Neural progenitor cell (in vitro differentiated cells): ENCODE measurements at places on chromosomes 12 and 14. TPM values are rescaled to one million over a fixed set of nuclear protein-coding genes. Genes with fewer than 3 reads are reported as not detected.

Gene CCDC198
- total RNA-seq = not detected in 2 replicates

DNA sequence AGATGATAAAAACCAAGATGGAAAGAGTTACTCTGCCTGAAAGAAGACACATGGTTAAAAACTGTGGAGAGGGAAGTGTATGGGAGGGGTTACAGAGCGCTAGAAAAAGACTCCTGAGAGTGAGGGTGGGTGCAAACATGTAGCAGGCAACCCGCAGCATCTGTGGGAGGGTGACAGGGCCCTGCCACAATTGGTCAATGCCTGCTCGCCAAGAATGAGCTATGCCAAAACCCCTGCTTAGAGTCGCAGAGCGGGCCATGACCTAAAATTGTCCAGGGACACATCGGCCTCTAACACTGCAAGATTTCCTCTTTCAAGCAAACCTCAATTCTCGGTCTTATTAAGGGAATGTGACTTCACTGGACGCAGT is 700 bp downstream of the PRKAG1 start:
- no peak for DNase-seq
- peak overlapping the region; percentile 93 for H3K27ac ChIP-seq
- H3K4me1 ChIP-seq = peaks cover 3% of the 10 kb centered on the region

Gene WIF1
- 0.06 and 0.19 TPM in 2 replicates for total RNA-seq

DNA sequence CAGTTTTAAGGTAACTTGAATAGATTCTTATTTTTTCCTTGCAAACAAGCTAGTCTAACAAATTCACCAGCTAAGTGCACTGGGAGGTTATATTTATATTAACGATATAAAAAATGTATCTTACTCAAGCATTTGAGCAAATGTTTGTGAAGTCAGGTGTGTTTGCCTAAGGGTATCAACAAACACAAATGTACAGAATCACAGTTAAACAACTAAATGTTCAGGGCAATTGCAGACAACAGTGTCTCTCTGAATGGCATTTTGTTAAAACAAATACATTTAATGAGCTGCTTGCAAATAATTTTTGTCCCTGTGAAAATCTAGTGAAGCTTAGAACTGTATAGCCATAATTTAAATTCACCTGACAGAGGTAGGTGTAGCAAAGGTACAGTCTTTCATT is 28.2 kb upstream of the FLRT2 start:
- H3K27me3 ChIP-seq = no peaks in the 10 kb centered on the region
- no peak for DNase-seq
- no peak overlapping the region for H3K27ac ChIP-seq

Gene TMEM52B
- total RNA-seq = not detected in 2 replicates

DNA sequence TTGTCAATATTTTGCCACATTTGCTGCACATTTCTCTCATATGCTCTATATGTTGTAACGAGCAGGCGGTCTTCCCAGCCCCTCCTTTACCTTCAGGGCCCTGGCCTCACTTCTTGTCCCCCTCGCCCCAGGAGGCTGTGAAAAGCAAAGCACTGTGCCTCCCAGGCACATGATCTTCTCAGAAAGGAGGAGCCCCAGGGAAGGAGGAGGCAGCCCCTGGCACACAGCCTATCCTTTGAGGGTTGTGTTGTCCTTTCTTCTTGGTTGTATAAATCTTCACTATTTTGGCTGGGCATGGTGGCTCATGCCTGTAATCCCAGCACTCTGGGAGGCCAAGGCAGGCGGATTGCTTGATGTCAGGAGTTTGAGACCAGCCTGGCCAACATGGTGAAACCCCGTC is 77.0 kb downstream of the PPP2R5C start:
- H3K4me3 ChIP-seq = no peak overlapping the region
- DNase-seq = no peak
- no peaks in the 10 kb centered on the region for H3K4me1 ChIP-seq
- H3K27me3 ChIP-seq = no peaks in the 10 kb centered on the region
- H3K36me3 ChIP-seq = no peaks in the 10 kb centered on the region
- no peak overlapping the region for H3K27ac ChIP-seq

DNA sequence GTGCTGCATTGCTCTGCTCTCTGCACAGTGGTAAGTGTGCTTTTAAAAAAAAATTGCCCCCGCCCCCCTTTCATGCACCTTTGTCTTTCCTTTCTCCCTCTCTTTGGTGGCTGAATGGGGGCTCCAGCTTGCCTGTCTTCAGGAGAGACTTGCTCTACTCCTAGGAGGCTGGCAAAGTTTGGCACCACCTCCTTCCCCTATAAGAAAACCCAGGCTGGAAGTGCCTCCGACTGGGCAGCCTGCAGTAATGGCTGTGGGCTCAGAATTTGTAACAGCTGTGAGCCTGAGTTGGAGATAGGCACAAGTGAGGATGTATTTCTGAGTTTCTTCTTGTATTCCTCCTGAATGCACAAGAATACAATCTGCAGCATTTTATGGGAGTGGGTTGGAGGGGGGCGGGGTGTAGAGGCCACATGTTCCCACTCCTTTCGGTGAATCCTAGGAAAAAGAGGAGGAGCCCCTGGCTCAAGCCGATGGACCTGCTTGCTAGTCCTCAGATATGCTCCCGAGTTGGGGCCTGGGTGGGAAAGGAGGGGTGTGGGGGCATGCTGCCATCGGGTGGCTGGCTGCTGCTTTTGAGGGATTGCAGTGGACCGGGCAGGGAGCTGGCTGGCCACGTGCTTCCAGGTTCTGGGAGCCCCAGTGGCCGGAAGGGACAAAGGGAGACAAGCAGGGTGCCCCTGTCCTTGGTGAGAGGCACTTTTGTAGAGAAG is 124.3 kb downstream of the TSPAN9 start:
- DNase-seq = no peak
- H3K27me3 ChIP-seq = peaks cover 53% of the 10 kb centered on the region
- H3K4me3 ChIP-seq = peak overlapping the region; percentile 63
- no peak overlapping the region for H3K27ac ChIP-seq
- no peaks in the 10 kb centered on the region for H3K36me3 ChIP-seq
- peaks cover 35% of the 10 kb centered on the region for H3K4me1 ChIP-seq

DNA sequence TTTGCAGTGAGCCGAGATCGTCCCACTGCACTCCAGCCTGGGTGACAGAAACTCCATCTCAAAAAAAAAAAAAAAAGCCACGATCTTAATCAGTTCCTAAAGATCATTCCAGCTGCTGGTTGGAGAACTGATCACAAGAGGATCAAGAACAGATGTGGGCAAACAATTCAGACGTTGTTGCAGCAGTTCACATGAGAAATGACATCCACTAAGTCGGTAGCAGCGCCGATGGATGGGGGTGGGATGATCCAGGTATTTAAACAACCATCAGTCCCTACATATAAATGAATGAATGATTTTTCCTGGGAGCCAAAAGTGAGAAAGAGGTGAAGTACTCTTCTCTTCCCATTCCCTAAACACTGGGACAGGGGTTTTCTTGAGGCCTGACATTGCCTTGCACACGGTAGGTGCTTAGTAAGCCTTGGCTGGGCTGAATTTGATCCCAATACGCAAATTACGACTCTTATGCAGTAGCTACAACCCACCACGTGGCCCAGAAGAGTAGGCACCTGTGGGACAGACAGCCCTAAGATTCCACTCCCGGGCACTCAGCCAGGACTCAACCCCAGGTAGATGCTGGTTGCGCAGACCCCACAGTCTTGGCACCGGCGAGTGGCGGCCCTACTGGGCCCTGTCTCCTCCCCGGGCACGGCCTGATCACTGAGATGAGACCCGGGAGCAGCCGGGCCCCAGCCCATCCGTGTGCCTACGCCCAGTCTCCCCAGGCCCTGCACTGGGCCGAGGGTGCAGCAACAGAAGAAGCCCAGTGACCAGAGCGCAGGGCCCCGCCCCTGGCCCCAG is 565 bp downstream of the SPRYD3 start:
- no peak overlapping the region for H3K27ac ChIP-seq
- H3K4me3 ChIP-seq = peak overlapping the region; percentile 55
- no peak for DNase-seq
- no peaks in the 10 kb centered on the region for H3K36me3 ChIP-seq
- peaks cover 6% of the 10 kb centered on the region for H3K4me1 ChIP-seq
- peaks cover 27% of the 10 kb centered on the region for H3K27me3 ChIP-seq

- H3K4me3 ChIP-seq = no peak overlapping the region
- DNase-seq = no peak
- H3K36me3 ChIP-seq = no peaks in the 10 kb centered on the region
- H3K4me1 ChIP-seq = peaks cover 5% of the 10 kb centered on the region
- no peak overlapping the region for H3K27ac ChIP-seq
These were observed 19.6 kb upstream of the SLC8A3 start for GRCh38 chr14:70208380-70208779.

- H3K4me3 ChIP-seq = no peak overlapping the region
- no peaks in the 10 kb centered on the region for H3K27me3 ChIP-seq
- DNase-seq = no peak
- no peaks in the 10 kb centered on the region for H3K36me3 ChIP-seq
- no peak overlapping the region for H3K27ac ChIP-seq
- peaks cover 5% of the 10 kb centered on the region for H3K4me1 ChIP-seq
These were observed 84.1 kb upstream of the PLEKHA5 start for GRCh38 chr12:19045426-19045825.

DNA sequence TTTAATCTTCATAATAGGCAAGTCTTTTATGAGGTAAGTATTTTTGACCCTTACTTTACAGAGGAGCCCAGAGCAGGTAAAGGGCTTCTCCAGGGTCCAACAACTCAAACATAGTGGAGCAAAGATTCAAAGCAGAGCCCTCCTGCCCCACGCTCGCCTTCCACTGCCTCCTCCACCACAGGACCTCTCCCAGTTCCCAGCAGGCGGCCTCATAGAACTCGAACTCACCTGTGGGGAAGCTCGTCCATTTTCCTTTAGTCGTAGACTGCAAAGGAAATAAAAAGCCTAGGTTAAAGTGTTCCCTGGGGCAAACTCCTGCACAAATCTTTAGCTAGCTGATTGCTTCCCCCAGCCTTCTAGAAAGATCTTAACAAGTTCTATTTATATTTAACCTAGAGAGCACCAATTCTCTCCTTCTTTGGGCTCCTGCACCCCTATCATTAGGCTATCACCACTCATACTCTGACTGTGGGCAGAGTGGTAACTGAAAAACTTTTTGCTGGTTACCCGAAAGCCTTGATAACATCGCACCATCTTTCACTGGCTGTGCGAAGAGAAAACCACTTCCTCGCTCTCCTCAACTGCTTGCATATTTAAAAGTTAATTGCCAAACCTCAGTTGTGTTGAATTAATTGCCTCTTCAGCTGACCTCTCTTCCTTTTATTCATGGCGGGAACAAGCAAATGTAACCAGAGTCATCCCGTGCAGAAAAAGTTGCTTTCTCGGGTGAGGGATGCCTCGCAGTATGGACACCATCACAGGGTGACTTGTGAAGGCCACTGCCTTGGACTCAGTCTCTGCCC is 299.6 kb downstream of the DPF3 start:
- H3K27me3 ChIP-seq = no peaks in the 10 kb centered on the region
- H3K4me3 ChIP-seq = no peak overlapping the region
- no peaks in the 10 kb centered on the region for H3K36me3 ChIP-seq
- no peak for DNase-seq
- no peak overlapping the region for H3K27ac ChIP-seq
- H3K4me1 ChIP-seq = no peaks in the 10 kb centered on the region

DNA sequence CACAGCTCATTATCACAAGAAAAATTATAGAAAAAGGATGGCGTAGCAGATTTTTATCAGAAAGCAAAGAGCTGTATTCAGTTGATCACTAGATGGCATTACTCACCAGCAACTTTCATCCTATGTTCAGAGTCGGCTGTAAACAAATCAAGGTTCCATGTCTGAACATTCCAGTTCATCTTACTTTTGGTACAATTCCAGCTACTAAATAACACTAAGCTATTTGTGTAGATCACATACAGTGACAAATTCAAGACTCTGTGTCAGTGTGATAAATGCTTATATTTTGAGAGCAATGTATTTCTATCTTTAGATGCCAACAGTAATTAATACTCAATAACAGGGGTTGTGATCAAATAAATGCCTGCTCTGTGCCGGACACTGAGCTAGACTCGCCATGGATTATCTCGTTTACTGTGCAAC is 30.1 kb downstream of the NRDE2 start:
- no peaks in the 10 kb centered on the region for H3K27me3 ChIP-seq
- peak; percentile 15 for DNase-seq
- no peak overlapping the region for H3K27ac ChIP-seq
- H3K4me1 ChIP-seq = no peaks in the 10 kb centered on the region
- H3K36me3 ChIP-seq = no peaks in the 10 kb centered on the region
- no peak overlapping the region for H3K4me3 ChIP-seq

- no peak overlapping the region for H3K4me3 ChIP-seq
- no peak overlapping the region for H3K27ac ChIP-seq
- H3K27me3 ChIP-seq = no peaks in the 10 kb centered on the region
- no peaks in the 10 kb centered on the region for H3K4me1 ChIP-seq
These were observed 47.1 kb downstream of the MLXIP start for GRCh38 chr12:122125452-122126341.

DNA sequence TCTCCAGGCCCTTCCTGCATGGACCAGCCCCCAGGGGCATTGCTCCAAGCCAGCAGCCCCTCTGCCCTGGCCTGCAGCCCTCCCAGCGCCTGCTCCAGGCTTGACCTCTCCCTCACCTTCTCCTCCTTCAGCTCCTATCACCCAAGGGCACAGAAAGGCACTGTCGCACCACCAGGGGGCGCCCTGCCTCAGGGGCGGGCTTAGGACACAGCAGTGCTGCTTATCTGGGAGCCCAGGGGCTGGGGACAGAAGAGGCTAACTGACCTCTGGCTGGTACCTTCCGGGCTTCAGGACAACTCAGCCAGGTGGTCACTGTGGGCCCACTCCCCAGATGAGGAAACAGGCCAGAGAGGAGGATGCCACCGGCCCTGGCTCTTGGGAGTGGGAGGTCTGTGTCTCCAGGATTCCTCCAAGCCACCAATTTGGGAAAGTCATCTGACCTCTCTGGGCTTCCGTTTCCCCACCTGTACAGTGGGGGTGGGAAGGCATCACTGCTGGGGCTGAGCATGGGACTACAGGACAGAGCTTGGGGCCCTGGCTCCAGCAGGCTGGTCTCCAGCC is 25.3 kb upstream of the GPR132 start:
- H3K4me1 ChIP-seq = peaks cover 16% of the 10 kb centered on the region
- DNase-seq = peak; percentile 91
- no peak overlapping the region for H3K4me3 ChIP-seq
- peaks cover 70% of the 10 kb centered on the region for H3K27me3 ChIP-seq

DNA sequence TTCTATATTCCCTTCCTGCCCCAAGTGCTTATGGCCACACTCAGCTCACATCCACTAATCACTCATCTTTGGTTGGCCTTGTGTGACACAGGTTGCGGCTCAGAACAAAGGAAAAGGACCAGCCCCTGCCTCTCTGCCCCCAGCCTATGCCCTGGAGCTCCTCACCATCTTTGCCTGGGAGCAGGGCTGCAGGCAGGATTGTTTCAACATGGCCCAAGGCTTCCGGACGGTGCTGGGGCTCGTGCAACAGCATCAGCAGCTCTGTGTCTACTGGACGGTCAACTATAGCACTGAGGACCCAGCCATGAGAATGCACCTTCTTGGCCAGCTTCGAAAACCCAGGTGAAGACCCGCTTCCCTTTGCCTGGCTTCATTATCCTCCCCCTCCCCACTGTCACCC is 15.8 kb upstream of the OAS2 start:
- H3K27me3 ChIP-seq = no peaks in the 10 kb centered on the region
- H3K36me3 ChIP-seq = no peaks in the 10 kb centered on the region
- no peak overlapping the region for H3K27ac ChIP-seq
- H3K4me1 ChIP-seq = no peaks in the 10 kb centered on the region
- H3K4me3 ChIP-seq = no peak overlapping the region
